AG10803 (cell line): ENCODE measurements at places on chromosomes 1 and 21.

DNA sequence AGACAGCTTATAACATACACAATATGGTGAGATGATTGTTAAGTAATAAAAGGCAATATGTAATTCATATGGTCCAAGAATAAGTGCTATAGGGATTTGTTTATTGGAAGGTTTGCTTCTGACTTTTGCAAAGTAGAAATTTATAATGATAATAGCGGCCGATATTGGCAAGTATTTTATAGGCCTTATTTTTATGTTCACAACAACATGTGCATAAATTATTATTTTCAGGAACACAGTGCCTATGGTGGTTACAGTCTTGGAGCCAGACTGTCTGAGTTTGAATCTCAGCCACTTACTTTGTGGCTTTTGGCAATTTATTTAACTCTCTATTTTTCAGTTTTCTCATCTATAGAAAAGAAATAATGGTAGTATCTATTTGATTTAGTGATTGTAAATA is 607.5 kb downstream of the USP25 start:
- DNase-seq, result no peak

DNA sequence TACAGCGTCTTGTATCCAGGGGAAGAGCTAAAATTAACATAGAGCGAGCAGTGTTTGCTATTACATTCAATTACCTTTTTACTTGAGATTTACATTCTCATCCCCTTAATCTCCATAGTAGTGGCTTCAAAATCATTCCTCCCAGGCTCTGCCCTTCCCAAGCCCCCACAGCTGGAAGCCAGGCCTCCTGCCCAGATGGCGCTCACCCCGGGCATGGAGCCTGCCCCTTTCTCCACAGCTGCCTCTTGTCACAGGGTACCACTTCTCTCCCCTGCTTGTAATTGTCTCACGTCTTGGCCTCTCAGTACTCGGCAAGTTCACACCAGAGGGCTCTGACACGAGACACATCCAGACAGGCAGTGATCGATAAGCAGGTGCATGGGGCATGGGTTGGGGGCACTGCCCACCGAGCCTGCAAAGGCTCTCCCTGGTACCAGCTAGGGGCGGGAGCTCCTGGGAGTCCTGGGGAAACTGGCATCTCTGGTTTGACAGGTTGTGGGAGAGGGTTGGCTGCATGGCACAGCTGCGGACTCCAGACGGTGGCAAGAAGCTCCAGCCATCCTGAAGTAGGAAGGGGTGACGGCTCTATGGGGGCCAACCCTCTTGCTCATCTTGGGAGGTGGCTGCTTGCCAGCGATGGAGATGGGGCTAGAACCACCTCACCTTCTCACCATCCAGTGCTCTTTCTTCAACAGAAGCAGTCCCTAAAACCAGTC is 20.1 kb downstream of the CASZ1 start:
- no peak for DNase-seq

- no peak for DNase-seq
Observed at GRCh38 chr1:29371332-29371731, 135.0 kb downstream of the PTPRU start.

DNA sequence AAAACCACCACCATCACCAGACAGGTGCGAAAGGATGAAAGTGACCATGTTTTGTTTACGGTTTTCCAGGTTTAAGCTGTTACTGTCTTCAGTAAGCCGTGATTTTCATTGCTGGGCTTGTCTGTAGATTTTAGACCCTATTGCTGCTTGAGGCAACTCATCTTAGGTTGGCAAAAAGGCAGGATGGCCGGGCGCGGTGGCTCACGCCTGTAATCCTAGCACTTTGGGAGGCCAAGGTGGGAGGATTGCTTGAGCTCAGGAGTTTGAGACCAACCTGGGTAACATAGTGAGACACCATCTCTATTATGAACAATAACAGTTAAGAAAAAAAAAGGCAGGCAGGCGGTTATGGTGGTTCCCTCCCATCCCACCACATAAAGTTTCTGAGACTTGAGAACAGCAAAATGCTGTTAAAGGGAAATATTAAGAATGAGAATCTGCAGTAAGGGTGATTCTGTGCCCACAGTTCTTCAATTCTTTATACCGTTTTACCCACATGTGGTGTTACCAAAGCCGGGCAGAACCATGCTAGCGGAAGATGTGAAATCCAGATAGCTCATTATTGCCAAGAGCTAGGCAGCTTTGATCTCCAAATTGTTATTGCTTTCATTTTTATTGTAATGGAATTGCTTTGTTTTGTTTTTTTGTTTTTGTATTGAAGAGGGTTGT is 34.5 kb upstream of the TDRD10 start:
- DNase-seq, result no peak
